ENCODE measurements at places on chromosomes 7 and 10.

DNA sequence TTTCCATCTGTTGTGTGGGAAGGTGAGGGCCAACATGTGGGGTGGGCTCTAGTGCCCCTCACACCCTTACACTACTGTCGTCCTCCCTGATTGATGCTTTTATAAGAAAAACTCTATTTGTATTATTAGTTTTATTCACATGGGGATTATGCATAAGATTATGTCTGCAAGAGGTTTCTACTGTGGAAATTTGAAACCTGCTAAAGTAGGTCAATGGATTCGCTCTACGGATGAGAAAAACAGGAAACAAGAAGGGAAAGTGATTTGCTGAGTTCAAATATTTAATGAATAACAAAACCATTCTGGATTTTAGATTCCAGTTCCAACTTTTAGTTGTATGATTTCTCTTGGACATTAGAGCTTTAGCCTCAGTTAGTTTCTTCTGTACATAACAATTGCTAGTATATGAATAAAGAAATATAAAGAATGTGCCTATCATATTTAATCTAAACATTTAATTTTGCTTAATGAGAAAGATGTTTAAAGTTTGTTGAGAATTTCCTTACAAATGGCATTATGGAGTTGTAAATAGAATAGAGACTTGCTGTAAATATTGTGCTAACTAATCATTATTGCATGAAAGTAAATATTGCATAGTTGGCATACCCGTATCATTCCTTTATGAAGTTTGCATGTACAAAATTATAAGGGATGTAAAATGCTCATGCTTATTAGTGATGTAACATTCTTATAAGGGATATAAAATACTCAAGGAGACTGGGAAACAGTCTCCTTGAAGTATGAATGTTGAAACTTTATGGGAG lies 193.8 kb downstream of the THSD7A start:
- DNase-seq = no peak

DNA sequence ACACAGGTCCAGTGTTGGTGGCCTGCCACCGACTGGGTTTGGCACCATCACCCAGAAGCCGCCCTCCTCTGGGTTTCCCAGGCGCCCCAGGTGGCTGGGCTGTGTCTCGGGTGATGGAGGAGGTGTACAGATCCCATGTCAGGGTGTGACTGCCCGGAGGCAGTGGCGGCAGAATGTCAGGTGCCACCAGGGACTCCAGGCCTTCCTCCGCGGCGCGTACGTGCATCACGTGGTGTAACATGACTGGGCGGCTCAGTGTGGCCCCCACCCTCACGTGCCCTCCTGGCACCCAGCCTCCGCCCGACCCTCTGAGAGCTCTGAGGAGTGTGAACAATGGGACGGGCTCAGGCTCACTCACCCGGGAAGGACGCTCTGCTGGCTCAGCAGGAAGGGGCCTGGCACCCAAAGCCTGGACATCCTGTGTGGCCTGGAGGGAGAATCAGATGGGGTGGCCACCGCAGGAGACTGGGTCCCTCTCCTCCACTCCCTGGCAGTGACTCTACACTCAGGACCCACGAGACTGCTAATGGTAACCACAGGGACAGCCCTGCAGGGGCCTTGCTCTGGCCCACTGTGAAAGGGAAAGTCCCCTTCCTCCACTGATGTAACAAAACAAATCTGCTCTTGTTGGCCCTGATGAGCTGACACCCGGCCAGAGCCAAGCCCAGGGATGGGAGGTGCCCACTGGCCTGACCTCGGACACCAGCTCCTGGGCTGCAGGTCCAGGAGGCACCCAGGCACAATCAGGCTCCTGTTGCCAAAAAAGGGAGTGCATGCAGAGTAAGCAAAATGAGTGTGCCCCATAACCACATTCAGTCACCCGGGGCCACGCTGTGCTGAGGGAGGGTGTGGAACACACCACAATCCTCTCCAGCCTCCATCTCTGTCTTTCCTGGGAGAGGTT lies 164.8 kb downstream of the PRKAG2 start:
- no peak for DNase-seq

DNA sequence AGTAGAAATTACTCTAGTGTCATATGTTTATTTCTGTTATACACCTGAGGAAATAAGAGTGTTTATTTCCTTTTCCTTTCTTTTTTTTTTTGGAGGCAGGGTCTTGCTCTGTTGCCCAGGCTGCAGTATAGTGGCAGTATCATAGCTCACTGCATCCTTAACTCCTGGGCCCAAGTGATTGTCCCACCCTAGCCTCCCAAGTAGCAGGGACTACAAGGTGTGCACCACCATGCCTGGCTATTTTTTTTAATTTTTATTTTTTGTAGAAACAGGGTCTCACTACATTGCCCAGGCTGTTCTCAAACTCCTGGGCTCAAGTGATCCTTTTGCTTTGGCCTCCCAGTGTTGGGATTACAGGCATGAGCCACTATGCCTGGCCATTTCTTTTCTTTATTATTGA lies 37.8 kb downstream of the TBC1D12 start:
- DNase-seq = no peak

DNA sequence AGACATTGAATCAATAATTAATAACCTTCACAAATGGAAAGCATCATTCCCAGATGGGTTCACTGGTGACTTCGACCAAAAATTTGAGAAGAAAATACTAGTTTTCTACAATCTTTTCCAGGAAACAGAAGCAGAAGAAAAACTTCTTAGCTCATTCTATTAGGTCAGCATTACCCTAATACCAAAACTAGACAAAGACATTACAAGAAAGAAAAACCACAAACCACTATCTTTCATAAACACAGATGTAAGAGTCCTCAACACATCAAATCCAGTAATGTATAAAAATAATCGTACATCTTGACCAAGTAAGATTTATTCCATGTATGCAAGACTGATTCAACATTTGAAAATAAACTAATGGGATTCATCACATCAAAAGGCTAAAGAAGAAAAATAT lies 64.0 kb upstream of the CDK1 start:
- no peak for DNase-seq

DNA sequence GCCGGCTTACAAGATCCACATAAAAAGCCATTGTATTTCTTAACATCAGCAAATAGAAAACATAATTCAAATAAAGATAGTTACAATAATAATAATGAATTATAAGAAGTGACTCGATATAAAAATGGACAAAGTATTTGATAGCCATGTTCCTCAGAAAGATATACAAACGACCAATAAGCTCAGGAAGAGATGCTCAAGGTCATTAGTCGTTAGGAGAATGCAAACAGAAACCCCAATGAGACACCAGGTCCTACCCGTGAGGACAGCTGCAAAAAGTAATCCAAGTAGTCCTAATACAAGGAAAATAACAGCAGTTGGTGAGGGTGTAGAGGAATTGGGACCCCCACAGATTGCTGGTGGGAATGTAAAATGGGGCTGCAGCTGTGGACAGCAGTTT lies 54.2 kb upstream of the INPP5A start:
- DNase-seq = no peak

DNA sequence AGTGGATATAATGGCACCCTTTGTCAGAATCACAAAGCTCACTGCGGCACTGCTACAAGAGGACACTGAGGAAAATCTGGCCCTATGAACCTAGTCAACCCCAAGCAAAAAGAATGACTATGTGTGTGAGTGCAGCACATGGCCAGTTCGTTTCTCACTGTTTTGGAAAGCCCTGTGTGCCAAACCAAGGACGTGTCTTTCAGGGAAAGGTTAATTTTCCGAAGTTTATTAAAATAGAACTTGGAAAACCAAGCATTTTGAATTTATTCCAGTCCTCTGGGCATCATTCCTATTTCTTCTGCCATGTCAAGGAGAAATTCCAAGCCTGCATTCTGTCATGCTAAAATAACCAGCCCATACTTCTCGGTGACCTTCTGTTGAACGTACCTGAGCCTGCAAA lies 471.8 kb downstream of the PLXDC2 start:
- DNase-seq = no peak

DNA sequence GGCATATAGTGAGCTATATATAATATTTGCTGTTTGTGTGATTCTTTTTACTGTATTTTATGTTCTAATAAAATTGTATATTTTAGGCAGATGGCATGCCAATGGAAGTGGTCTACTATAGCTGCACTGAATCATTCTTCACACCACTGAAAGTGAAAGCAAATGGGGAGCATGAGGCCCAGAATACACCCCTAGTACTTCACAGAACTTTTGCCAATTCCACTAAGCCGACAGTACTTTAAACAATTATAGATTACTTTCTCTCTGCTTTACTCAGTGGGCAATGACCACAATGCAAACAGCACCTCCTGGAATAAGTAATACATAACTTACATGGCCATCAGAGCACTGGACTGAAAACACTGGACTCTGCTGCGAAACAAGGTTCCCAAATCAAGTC lies 70.2 kb downstream of the ANKRD26 start:
- DNase-seq = no peak

- DNase-seq = no peak
These were observed 73.1 kb upstream of the EBF3 start for GRCh38 chr10:130037169-130037661.

GRCh38 chr10:15242261-15242840 lies 73.9 kb upstream of the NMT2 start:
- no peak for DNase-seq

GRCh38 chr10:49560526-49560925 lies 21.6 kb upstream of the ERCC6 start:
- no peak for DNase-seq

DNA sequence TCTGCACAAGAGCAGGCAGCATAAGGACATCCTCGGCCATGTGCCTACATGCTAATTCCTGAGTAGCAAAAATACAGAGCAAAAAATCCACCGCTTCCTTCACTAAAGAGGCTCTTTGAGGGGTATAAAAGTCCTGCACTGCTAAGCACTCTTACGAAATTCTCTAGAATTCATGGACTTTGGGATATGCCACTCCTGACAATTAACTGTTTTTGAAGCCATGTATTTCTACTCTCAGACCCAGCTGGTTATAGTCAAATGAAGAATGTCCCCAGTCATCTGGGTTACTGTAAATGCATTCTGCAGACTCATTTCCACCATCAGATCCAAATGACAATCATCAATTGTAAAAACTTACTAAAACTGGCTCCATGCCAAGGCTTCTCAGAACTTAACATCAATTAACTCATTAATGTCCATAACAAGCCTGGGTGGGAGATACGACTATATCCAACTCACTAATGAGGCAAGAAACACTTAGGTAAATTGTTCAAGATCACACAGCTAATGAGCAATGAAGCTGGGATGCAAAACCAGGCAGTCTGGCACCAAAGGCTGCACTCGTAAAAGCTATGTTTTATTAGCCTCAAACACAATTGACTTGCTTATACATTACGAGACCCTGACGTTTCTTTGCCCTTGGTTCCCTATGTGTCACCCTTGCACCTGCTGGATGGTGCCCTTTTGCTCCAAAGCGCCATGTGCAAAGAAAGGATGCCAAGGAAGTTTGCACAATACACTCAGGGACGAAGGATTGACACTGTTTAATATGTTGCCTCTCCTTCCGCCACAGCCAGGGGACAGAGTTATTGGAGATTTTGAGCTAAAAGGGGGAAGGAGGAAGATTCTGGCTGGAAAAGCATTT lies 250.4 kb downstream of the ELMO1 start:
- DNase-seq = no peak

GRCh38 chr10:79052291-79053080 lies 16.3 kb upstream of the ZMIZ1 start:
- DNase-seq = peak; percentile 67

DNA sequence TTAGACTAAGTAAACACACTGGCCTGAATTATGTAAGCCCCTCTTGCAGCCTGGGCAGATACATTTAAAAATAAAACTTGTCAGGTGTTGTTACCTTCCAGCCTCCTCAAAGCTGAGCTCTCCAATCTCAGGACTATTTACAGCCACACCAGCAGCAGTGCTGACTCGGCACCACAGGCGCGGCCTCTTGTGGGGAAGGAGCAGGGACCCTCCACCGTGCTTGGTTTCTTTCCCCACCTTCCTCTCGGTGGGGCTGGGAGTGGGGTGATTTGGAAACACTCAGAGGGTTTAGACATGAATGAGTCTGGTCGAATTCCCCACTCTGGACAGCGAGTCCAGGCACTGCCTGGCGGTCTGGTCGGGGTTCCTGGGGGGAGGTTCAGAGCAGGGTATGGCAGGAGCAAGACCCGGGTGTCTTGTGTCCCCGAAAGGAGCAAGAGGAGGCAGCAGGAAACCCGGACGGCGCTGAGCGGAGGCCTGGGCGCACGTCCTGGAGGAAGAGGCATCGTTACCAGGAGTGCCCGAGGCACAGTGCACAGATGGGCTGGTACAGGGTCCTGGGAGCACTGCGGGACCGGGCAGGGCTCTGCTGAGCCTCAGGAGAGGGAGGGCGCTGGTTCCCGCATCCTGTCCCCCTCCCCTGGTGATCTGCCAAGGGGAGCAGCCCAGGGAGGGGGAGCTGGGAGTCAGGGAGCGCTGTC lies 29.2 kb upstream of the CFAP46 start:
- no peak for DNase-seq

- no peak for DNase-seq
These were observed 261.8 kb downstream of the GATA3 start for GRCh38 chr10:8316284-8316683.

GRCh38 chr7:157628456-157628855 lies 291.7 kb downstream of the DNAJB6 start:
- no peak for DNase-seq

- no peak for DNase-seq
These were observed 148.9 kb upstream of the SLC13A1 start for GRCh38 chr7:123348690-123349089.

DNA sequence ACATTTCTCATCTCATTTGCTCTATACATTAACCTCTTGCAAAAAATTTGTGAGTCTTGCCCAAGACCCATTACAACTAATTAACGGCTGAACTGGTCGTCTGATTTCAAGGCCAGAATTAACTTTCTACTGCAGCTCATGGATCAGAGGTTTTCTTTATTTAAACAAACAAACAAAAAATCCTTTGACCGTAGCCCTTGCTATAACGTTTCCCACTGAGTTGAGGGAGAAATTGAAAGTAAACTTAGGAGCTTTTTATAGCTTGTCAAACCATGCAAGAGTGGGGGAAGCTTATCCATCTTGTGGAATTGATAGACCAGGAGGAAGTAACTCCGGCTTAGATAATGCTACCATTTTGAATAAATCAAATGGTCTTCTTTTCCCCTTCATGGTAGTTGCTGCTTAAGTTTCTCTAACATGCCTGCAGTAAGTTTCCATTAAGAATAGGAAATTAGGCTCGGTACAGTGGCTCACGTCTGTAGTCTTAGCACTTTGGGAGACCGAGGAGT lies 3.3 kb downstream of the SRGN start:
- DNase-seq = no peak

DNA sequence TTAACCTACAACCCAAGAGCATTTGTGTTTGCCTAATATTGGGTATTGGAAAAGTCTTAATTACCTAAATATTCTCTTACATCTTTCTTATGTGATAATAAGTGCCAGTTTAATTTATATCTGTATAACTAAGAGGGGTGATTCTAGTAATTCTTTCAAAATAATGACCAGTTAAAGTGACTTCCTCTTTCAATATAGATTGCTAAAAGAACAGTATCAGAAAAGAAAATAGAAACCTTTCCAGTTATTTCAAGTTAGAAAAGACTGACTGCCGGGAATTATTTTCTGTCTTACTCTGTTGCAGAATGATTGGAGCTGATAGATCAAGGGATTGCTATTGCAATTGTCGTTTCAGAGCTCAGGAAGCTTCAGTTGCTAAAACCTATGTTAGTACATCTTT lies 525.0 kb upstream of the SEMA3D start:
- DNase-seq = no peak

Data from CD8-positive, alpha-beta T cell (primary cell).